HTR-8/SVneo (cell line): ENCODE measurements at places on chromosomes 7 and 10.

DNA sequence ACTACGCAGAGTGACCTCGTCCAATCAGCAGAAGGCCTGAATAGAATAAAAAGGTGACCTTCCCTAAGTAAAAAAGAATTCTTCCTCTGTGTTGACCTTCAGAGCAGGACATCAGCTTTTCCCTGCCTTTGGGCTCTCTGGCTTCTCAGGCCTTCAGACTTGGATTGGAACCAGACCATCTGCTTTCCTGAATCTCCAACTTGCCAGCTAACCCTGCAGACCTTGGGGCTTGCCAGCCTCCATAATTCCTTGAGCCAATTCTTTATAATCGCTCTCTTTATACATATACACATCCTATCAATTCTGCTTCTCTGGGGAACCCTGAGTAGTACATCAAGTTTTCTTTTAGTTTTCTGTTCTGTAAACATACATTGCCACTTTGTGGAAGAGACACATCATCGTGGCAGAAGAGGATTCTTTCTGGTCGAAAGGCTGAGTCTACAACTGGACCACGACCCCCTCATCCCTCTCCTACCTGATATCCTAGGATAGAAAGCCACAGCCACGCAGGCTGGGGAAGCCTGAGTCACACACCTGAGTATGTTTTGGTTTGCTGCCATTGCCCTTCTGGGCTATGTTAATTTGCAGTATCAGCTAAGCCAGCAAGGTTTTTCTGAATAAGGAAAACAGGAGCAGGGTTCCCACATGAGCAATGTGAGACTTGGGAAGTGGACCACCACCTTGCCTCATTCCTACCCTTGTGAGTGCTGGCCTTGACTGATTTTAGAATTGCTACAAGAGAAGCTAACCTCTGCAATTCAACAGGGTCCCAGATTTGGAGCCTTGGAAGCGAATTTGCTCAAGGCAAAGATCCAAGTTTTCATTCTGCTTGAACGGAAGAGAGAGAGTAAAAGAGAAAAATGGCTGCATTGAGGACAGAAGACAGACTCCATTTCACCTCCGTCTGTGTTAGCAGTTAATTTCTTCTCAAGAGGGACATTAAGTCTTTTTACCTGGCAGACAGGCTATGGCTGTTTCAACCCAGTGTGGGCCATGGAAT lies 445.2 kb upstream of the FZD8 start:
- no peak for DNase-seq

- DNase-seq = no peak
Measured at GRCh38 chr7:36734731-36735130, 10.4 kb upstream of the AOAH start.

- DNase-seq = no peak
Measured at GRCh38 chr10:43196131-43196980, 58.1 kb downstream of the CSGALNACT2 start.

- DNase-seq = no peak
Measured at GRCh38 chr10:34340934-34341333, 474.2 kb downstream of the PARD3 start.

GRCh38 chr10:129335396-129335795 lies 131.6 kb upstream of the MGMT start:
- DNase-seq = no peak

GRCh38 chr7:5758753-5759335 lies 22.6 kb downstream of the RNF216 start:
- no peak for DNase-seq
